ENCODE measurements at places on chromosomes 2 and 18. TPM values are rescaled to one million over a fixed set of nuclear protein-coding genes. Genes with fewer than 3 reads are reported as not detected.

REG1A gene
- polyA plus RNA-seq, result not detected

DUSP19 gene
- polyA plus RNA-seq, result 1.9 TPM

SERPINB10 gene
- polyA plus RNA-seq, result not detected

DNAJC10 gene
- polyA plus RNA-seq, result 33.7 TPM

CHRNG gene
- polyA plus RNA-seq, result not detected

CHMP1B gene
- 41.8 TPM for polyA plus RNA-seq

SLC9A2 gene
- 0.03 TPM for polyA plus RNA-seq

POTEC gene
- polyA plus RNA-seq, result not detected

CELF4 gene
- polyA plus RNA-seq, result 6.7 TPM

UPP2 gene
- not detected for polyA plus RNA-seq

RND3 gene
- polyA plus RNA-seq, result 48.2 TPM

KCNG2 gene
- 0.13 TPM for polyA plus RNA-seq

MC4R gene
- polyA plus RNA-seq, result not detected

CCDC148 gene
- 1.3 TPM for polyA plus RNA-seq

ZAP70 gene
- polyA plus RNA-seq, result not detected

MERTK gene
- polyA plus RNA-seq, result 2.4 TPM

DLGAP1 gene
- polyA plus RNA-seq, result 17.0 TPM

SERPINB12 gene
- polyA plus RNA-seq, result not detected

SLC9A4 gene
- polyA plus RNA-seq, result not detected

BOK gene
- 13.5 TPM for polyA plus RNA-seq

IRS1 gene
- 6.2 TPM for polyA plus RNA-seq

LYPD6 gene
- 4.9 TPM for polyA plus RNA-seq

HOXD8 gene
- polyA plus RNA-seq, result not detected

VWC2L gene
- polyA plus RNA-seq, result not detected

NOSTRIN gene
- polyA plus RNA-seq, result 1.8 TPM

GKN2 gene
- polyA plus RNA-seq, result not detected

MPPE1 gene
- polyA plus RNA-seq, result 25.1 TPM

FOXD4L1 gene
- polyA plus RNA-seq, result not detected

RNF144A gene
- 2.8 TPM for polyA plus RNA-seq

KCNJ3 gene
- 0.19 TPM for polyA plus RNA-seq
